ENCODE measurements at places on chromosomes 13 and 19. TPM values are rescaled to one million over a fixed set of nuclear protein-coding genes. Genes with fewer than 3 reads are reported as not detected.

The KCNC3 gene
- total RNA-seq = 3.8 TPM

DNA sequence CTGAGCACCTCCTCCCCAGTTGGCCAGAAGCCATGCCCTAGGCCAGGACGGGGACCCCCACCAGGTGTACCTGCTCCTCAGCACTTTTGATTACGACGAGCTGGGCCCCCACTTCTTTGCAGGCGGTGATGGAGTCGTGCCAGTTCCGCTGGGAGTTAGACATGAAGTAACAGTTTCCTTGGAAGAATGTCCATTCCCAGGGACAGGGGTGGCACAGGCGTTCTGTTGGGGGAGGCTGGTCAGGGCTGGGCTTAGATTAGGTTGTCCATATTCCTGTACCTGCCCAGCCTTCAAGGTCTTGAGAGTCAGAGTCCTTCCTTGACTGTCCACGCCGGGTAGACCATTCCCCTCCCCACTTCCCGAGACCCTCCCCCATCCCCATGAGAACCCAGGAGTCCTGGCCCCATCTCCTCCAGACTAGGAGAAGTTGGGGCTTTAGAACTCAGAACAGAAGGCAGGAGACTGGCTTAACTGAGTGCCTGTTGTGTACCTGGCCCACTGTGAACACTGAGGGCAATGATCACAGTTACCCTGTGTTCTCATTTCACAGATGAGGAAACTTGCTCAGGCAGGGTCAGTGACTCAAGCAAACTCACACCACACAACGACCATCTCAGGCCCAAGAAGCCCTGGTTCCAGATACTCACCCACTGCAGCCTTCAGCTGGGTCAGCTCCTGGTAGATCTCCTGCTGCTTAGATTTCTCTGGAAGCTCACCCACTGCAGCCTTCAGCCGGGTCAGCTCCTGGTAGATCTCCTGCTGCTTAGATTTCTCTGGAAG lies 2.3 kb downstream of the CD209 start:
- DNase-seq = no peak

DNA sequence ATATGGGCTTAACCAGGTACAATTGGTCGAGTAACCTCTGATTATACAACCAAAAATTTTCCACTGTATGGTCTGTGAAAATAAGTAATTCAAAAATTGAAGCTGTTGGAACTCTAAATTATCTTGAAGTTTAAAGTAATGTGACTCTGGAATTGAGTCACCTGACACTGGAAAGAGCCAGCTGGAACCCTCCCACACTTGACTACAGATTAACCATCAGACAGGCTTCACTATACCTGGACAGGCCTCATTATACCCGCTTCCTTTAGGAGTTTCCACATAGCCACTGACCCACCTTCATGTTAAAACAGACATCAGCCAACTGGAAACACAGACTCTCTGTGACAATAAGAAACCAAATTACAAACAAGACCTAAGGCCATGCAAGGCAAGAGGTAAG lies 1.3 kb downstream of the ZNF433 start:
- no peak for DNase-seq

DNA sequence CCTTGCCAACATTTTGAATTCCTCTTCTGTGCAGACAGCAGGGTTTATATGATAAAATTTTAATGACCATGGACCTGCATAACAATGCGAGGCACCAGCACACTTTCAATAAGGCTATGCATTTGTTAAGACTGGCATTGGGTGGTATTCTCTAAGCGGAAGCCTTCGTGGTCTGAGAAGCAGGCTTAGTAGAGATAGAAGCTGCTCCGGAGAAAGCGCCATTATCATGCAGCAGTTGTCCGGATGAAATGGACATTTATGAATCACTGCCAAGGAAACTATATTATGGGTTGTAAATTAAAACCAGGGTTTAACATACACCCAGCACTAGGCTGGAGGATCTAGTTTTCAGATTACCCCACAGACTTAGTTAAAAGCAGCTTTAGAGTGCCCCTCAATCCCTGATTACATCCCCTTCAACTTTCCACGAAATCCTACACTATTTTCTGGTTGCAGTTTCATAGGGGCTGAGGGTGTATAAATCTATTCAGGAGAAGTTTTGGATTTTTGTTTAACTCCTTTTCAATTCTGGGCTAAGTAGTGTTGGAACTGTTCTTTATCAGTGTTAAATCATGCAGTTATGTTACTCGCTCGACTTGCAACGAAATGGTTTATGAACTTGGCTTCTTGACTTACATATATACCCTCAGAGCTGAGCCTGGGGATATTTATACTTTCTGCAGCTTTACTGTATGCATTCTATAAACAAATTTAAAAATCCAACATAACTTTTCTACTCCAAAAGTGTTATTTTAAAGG lies 193.3 kb downstream of the PCDH9 start:
- no peak for DNase-seq
